Posterior vena cava (tissue), 2 donors: ENCODE measurements at places on chromosomes 2 and 18.
A peak's percentile ranks its signal among the peaks of the same experiment; 100 is the strongest.

DNA sequence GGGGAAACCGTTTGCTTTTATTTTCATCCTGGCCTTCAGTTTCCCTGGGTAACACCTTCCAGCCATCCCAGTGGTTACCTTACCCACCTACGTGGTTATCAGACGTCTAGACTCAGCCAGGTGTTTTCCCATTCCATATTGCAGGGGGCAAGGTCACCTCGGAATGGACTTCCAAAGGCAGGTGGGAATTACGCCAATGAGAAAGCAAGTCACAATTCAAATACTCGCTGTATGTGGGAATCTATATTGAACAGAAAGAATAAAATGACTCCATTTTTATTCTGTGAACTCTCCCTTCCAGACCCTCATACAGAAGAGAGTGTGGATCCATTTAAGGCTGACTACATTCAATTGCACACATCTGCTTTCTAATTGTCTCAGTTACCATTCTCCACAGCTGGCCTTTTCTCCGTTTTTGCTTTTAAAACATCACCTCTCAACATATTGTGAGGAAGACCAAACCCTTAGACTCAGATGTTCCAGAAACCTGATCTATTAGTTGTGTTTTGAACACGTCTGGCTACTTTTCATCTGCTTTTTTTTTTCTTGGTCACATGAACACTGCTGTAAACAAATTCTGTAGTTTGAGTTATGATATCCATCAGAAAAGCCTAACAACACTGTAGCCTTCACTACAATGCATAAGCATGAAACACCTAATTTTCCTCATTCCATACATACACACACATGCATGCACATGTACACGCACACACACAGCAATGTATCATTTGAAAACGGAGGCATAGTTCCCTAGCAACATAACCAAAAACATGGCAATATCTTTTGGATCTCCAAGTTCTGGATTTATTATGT lies 59.8 kb downstream of the BCL2 start:
- DNase-seq = no peak

- peak; percentile 86 for DNase-seq
Observed at GRCh38 chr2:104853534-104854497, at the start of gene POU3F3. Gene POU3F3, plus strand, starts transcription at chr2:104854115. Its CDS starts 1,396 bp downstream, at chr2:104855511.

DNA sequence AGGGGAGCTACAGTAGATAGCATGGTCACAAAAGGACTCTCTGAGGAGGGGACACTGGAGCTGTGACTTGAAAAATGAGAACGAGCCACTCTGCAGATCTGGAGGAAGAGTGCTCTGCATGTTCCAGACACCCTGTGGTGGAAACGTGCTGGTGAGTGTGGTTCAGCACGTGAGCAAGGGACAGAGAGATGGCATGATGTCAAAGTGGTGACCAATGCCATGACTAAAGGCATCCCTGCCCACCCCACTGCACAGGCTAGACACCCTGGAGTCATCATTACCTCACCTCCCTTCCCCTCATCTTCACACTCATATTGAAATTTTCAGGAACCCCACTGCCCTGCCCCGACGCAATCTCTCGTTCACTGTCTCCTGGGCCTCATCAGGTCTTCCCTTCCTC lies 56.5 kb downstream of the SLC4A5 start:
- DNase-seq = no peak

- DNase-seq = peak; percentile 82
Observed at GRCh38 chr2:56008661-56009431, 85.3 kb upstream of the EFEMP1 start.
